ENCODE measurements at places on chromosomes 12 and 14.

GRCh38 chr14:105249182-105250007 lies 1.1 kb downstream of the BTBD6 start:
- no peak for DNase-seq

GRCh38 chr12:121893961-121894460 lies 5.4 kb downstream of the PSMD9 start:
- DNase-seq = no peak

DNA sequence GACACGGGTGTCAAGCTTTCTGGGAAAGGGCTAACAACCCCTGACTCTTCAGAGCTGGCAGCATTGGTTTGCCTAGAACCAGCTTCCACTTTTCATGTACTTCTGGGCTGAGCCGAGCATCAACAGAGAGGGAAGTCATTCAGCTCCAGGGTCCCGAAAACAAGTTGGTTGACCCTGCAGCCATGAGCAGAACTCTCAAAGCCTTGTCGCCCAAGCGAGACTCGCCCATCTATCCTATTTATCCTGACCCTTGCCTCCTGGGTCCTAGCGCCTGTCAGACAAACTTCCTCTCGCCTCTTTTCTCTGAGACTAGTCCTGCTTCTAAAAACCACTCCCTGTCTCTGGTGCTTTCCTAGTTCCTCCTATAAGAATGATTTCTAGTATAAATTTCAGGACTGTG lies 47.9 kb downstream of the ASCL4 start:
- no peak for DNase-seq

DNA sequence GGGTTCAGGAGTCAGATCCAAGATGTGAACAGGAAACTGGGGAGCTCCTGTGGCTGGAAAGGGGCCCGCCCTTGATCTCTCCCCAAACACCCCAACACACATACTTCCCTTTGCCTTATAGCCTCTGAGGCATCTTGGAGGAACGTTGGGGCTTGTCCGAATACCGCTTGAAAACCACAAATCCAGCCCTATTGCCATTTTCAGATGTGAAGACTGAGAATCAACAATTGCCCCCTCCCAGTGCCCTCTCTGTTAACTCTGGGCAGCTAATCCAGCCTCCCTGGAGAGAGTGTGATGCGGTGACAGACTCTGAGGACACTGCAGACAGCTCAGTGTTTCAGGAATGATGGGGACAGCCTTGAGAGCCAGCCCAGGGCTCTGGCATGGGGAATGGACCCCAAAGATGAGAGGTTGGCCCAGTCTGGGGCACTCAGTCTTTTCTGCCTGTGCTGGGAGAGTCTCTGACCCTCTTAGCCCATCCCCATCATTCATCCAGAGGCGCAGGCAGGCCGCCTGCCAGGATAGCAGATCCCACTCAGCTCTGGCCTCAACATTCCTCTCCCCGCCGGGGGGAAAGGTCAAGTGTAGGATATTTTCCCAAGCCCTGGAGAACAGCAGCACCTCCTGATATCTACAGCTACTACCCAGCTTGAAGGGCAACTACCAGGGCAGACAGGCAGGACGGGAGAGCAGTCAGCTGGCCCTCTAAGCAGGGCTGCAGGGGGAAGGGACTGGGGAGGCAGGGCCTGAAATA lies 24.6 kb upstream of the LTBP2 start:
- DNase-seq = no peak

DNA sequence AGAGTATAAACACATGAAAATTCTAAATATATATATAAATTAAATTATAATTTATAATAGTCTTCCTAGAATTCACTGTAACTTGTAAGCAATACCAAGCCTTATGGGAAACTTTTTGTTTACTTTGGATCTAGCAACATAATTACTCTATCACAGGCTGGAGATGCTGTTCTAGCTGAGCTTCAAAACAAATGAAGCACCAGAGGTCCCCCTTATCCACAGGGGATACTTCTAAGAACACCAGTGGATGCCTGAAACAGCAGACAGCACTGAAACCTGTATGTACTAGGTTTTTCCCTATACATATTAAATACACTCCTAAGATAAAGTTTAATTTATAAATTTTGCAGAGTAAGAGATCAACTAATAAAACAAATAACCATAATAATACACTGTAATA lies 96.6 kb downstream of the CDK17 start:
- no peak for DNase-seq

- no peak for DNase-seq
These were observed 21.6 kb upstream of the CHST11 start for GRCh38 chr12:104435175-104435574.

DNA sequence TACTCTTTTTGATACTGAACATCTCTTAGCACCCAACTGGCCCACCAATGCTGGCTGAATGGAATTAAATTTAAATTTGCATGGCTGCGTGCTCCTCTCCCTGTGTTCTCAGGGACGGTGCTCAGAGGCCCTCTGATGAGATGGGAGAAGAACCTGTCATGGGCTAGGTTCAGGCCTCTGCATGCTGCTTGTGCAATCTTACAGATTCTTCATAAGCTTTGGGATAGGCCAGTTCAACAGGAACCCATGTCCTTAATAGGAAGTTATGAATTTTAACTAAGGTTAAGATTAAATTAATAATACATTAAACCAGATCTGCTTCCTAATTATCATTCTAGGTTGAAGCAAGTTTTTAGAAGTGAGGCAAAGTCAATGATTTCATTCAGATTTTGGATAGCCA lies 119.7 kb upstream of the LRIG3 start:
- DNase-seq = no peak

DNA sequence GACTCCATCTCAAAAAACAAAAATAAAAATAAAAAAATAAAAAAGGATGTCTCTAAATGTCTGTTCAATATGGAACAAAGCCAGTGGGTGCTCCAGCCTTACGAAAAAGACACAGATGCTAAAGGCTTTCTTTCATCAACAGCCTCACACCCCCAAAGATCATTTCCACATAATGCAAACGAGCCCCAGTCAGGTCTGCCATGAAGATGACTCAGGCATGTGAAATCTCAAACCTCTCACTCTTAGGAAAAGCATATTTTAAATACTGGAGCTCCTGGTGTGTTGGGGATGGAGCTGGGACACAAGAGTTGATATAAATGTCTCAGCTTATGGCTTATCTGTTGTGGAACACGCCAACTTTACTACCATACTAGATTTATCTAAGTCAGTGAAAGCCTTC lies 49.9 kb upstream of the PLXNC1 start:
- no peak for DNase-seq

GRCh38 chr14:50357753-50358395 lies 38.8 kb downstream of the CDKL1 start:
- DNase-seq = no peak

- DNase-seq = no peak
These were observed 9.8 kb downstream of the SSTR1 start for GRCh38 chr14:38217553-38217952.

GRCh38 chr12:108511633-108512540 lies 3.2 kb upstream of the FICD start:
- DNase-seq = peak; percentile 65

Measured in activated T-cell treated with anti-CD3 and anti-CD28 coated beads for 48 hours (primary cell).